ENCODE measurements at places on chromosomes 4 and X.

- DNase-seq, result no peak
Measured at GRCh38 chr4:103425406-103425805, 227.3 kb upstream of the CENPE start.

DNA sequence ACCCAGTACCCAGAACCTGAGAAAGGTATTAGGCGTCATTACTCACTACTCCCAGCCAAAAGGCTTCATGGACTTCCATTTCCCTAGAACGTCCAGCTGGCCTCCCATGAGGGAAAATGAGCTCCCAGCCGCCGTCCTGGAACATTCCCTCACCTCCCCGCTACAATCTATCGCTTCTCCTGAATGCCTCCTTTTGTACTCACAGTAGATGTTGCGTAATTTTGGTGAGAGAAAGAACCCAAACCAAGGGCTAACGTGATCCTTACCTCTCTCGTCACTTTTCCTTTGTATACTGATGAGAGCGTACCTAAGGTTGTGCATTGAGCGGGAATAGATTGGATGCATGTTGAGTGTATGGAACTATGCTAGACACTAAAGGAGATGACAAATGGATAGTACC, 161.9 kb downstream of the TENM3 start:
- DNase-seq, result no peak

- no peak for DNase-seq
Measured at GRCh38 chr4:93814722-93815121, 13.8 kb upstream of the ATOH1 start.

DNA sequence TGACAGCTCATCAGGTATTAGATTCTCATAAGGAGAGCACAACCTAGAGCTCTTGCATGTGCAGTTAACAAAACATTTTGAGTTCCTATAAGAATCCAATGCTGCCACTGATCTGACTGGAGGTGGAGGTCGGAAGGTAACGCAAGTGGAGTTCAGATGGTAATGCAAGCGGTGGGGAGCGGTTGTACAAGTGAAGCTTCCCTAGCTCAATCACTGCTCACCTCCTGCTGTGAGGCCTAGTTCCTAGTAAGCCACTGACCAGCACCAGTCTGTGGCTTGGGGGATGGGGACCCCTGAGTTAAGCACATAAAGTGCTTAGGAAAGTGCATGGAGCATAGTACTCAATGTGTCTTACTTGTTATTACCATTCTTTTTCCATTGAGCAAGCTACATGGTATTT, 983.2 kb upstream of the IGFBP7 start:
- DNase-seq, result no peak

Data from fibroblast of skin of right quadriceps (primary cell).